ENCODE measurements at places on chromosomes 2 and 18.

GRCh38 chr2:64839844-64840243, 149.4 kb upstream of the SLC1A4 start:
- DNase-seq = no peak

GRCh38 chr2:30653847-30654246, 153.4 kb downstream of the CAPN13 start:
- DNase-seq = peak; percentile 78

DNA sequence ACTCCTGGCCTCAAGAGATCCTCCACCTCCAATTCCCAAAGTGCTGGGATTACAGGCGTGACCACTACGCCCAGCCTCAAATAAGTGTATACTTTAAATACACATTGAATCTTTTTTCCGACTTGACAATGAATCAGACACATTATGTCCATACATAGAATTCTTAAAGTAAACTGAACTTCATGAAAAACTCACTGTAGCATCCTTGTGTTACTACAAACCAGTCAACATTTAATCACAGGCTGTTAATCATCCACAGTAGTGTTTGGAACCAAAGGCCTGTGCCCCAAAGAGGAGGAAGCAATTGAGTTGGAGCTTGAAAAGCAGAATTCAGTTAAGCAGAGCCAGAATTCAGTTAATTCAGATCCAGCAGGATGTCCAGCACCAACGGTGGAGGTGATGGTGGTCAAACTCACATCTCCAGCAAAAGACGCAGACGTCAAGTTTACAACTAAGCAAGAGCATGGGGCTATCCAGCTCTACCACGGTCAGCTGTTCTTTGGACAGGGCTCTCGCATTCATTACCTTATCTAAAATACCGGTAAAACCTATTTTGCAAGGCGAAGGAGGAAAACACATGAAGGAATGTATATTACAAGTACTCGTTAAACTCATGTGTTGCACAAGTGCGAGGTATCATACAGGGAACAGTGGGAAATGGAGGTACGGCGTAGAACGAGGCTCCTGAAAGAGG, 1.2 kb downstream of the SLC39A6 start:
- DNase-seq = peak; percentile 69

- DNase-seq = peak; percentile 33
Observed at GRCh38 chr18:12296087-12296403, 12.0 kb upstream of the TUBB6 start.

GRCh38 chr2:14336759-14337382, 295.6 kb upstream of the LRATD1 start:
- DNase-seq = no peak

DNA sequence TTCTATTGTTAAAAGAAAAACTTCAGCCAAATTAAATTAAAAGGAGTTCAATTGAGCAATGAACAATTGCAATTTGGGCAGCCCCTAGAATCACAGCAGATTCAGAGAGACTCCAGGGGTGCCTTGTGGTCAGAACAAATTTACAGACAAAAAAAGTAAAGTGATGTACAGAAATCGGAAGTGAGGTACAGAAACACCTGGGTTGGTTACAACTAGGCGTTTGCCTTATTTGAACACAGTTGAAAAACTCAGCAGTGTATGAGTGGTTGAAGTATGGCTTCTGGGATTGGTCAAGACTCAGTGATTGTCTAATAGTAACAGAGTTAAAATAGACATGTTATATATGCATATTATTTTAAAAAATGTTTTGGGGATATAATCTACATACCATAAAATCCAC, 98.5 kb upstream of the ZSWIM2 start:
- no peak for DNase-seq
